ENCODE measurements at places on chromosomes 5 and 9. TPM values are rescaled to one million over a fixed set of nuclear protein-coding genes. Genes with fewer than 3 reads are reported as not detected.

Gene CCL27
- not detected for total RNA-seq

Gene CATSPER3
- total RNA-seq: 0.33 TPM

GRCh38 chr9:89466451-89467277, 31.2 kb downstream of the SEMA4D start:
- H3K27ac ChIP-seq: no peak overlapping the region
- no peaks in the 10 kb centered on the region for H3K27me3 ChIP-seq
- H3K4me1 ChIP-seq: peaks cover 12% of the 10 kb centered on the region
- H3K4me3 ChIP-seq: no peak overlapping the region
- no peaks in the 10 kb centered on the region for H3K36me3 ChIP-seq

DNA sequence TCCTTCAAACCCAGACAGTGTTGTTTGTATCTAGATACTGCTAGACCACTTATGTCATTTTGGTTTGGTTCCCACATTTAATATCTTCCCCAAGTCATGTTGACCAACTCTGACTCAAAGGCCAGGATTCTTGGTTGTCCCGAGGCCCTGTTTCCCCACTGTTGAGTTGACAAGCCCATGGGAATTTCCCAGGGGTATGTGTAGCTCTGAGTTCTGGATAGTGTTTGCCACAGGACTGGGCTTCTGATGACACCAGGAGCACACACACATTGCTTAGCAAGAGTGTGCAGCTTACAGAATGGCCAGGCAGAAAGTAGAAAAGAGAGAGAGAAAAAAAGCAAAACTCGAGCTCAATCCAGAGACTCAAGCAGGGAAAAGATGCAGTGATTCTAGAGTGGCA, 214.4 kb downstream of the NXNL2 start:
- no peak for DNase-seq
- H3K4me1 ChIP-seq: peaks cover 50% of the 10 kb centered on the region
- H3K36me3 ChIP-seq: no peaks in the 10 kb centered on the region

GRCh38 chr5:33261305-33261704, 179.5 kb upstream of the TARS1 start:
- no peak overlapping the region for H3K27ac ChIP-seq
- DNase-seq: no peak
- peaks cover 10% of the 10 kb centered on the region for H3K36me3 ChIP-seq
- H3K27me3 ChIP-seq: no peaks in the 10 kb centered on the region
- no peaks in the 10 kb centered on the region for H3K4me1 ChIP-seq
- H3K4me3 ChIP-seq: no peak overlapping the region

Measured in endothelial cell (in vitro differentiated cells).